RCC 7860 (cell line): ENCODE measurements at places on chromosomes 13 and 19.

DNA sequence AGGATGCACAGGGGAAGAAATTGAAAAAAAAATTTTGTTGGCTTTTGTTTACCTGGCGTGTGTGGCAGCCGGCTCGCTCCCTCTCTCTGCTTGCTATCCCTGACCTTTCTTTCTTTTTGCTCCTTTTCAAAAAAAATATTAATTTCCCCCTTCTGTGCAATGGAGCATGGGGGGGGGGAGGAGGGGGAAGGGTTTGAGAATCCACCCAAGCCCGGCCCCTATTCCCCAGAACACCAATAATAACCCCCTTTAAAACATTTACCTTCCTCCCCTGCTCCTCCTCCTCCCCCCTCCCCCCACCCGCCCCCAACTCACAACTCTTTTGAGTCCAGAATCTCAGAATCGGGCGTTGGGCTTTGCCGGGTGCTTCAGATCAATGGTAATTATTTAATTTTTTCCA lies 28.4 kb downstream of the NFIX start:
- DNase-seq, result no peak

DNA sequence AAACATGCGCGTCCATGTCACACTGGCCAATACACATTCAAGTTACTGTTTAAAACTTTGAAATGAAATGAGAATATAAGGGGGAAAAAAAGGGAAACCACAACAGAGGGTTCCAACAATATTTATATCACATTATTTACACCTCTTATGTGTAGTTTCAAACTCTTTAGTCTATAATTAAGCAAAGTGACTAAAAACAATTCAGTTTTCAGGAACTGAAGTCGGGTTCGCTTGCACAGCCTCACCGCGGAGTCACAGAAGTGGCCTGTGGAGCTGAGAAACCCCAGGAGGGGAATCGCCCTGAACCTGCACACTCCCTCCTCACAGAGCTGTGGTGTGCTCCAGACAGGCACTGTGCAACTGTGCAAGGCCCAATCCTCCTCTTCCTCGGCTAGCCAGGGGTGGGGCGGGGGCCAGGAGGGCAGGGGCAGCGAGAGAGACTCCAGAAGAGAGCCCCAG lies 75.9 kb downstream of the STK24 start:
- no peak for DNase-seq

GRCh38 chr19:15300533-15301197 lies 31.7 kb downstream of the BRD4 start:
- DNase-seq, result no peak

GRCh38 chr13:113897966-113898365 lies 34.1 kb upstream of the GAS6 start:
- no peak for DNase-seq

- no peak for DNase-seq
Observed at GRCh38 chr19:16591803-16592556, 19.8 kb upstream of the SLC35E1 start.

DNA sequence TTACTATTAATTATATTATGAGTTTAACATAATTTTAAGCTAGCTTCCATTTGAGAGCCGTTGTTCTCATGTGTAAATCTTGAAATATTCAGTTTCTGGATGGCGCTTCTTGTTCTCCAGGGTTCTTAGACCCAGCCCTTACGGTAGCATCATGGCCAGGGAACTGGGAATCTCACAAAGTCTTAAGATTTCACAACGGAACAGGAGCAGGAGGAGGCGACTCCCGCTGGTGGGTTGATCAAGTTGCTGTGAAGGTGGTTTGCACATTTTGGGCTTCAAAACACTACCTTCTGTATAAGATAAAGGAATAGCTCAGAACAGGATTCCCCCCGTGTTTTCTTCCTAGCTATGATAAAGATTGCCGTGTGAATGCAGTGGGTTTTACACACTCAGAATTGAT lies 2.8 kb downstream of the NAXD start:
- no peak for DNase-seq

GRCh38 chr13:94261163-94261562 lies 218.3 kb downstream of the DCT start:
- no peak for DNase-seq

- peak; percentile 63 for DNase-seq
Observed at GRCh38 chr13:29758531-29759114, 91.8 kb downstream of the UBL3 start.

GRCh38 chr19:18586306-18586705 lies 2.3 kb upstream of the REX1BD start:
- DNase-seq, result no peak

DNA sequence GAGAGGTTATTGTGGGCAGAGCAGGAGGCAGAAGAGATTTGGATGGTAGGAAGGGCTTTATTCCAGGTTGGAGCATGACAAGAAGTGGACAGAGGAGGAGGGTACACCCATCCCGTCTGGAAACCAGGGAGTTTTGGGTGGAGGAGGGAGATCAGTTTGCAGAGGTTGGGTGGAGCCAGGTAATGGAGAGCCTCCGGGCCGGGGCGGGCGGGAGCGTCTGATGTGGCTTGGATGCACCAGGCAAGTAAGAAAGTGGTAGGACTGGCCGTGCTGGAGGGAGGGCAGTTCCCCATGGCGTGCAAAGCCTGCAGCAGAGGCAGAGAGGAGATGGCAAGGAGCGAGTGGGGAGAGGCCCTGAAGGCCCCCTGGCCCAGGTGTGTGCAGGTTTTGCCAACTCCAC lies 10.9 kb downstream of the IGFLR1 start:
- no peak for DNase-seq

- DNase-seq, result no peak
Observed at GRCh38 chr19:47765523-47766358, 12.8 kb upstream of the SELENOW start.

- DNase-seq, result no peak
Observed at GRCh38 chr13:79481685-79482052, 714 bp downstream of the NDFIP2 start.

- no peak for DNase-seq
Observed at GRCh38 chr13:43054803-43055802, 31.7 kb downstream of the DNAJC15 start.

GRCh38 chr19:23260956-23261355 lies 10.8 kb upstream of the ZNF724 start:
- no peak for DNase-seq

DNA sequence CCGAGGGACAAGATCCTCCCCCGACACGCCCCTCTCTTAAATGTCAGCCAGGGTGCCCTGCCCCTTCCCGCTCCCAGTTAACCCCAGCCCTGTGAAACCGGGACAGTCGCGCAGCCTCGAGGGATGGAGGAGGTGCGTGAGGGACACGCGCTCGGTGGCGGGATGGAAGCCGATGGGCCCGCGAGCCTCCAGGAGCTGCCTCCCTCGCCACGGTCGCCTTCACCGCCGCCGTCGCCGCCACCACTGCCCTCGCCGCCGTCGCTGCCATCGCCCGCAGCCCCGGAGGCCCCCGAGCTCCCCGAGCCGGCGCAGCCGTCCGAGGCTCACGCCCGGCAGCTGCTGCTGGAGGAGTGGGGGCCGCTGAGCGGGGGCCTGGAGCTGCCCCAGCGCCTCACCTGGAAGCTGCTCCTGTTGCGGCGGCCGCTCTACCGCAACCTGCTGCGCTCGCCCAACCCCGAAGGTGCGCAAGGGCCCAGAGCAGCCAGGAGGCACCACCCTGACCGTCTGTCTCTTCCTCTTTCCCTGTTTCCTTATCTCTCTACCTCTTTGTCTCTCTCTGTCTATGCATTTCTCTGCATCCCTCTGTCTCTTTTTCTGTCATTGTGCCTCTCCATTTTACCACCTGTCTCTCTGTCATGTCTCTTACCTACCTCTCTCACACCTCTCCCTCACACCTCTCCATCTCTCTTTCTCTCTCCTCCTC lies at the start of gene NCCRP1:
NCCRP1 (plus strand) TSS at position 105 of the 703 bp plus-strand sequence; CDS start at position 124, 19 bp downstream.
- DNase-seq, result no peak

- no peak for DNase-seq
Observed at GRCh38 chr19:29326849-29327840, 114.2 kb upstream of the UQCRFS1 start.

DNA sequence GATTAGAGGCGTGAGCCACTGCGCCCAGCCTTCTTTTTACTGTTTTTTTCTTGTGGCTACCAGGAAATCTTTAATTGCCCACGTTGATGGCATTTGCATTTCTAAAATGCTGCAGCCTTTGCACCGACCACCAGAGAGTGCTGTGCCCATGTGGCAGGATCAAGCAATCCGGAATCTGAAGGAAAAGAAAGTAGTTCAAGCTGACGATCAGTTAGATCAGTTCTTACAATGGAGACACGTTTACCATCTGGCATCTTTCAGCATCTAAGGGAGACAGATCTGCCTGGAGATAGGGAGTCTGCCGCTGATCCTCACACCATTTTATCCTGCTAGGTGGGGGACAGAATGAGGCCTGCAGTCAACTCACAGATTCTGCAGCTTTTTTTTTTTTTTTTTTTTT lies 19.9 kb downstream of the TINCR start:
- no peak for DNase-seq

GRCh38 chr13:20136781-20137703 lies 23.8 kb downstream of the GJA3 start:
- no peak for DNase-seq

DNA sequence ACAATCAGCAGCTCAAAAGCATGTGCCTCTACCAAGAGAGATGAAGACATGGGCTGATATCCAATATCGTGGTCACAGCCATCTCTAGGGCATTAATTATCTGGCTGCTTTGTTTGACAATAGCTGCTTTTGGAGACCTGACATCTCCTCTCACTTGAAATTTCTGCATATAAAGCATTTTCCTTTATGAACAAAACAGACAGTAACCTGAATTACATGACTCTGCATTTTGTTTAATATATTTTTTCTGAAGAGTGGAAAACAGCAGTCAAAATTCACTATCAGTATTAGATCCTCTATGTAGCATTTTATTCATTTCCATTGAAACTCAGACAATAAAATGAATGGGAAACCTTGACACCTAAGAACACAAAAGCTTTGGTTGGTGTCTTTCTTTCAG lies 42.4 kb upstream of the ESD start:
- DNase-seq, result no peak

DNA sequence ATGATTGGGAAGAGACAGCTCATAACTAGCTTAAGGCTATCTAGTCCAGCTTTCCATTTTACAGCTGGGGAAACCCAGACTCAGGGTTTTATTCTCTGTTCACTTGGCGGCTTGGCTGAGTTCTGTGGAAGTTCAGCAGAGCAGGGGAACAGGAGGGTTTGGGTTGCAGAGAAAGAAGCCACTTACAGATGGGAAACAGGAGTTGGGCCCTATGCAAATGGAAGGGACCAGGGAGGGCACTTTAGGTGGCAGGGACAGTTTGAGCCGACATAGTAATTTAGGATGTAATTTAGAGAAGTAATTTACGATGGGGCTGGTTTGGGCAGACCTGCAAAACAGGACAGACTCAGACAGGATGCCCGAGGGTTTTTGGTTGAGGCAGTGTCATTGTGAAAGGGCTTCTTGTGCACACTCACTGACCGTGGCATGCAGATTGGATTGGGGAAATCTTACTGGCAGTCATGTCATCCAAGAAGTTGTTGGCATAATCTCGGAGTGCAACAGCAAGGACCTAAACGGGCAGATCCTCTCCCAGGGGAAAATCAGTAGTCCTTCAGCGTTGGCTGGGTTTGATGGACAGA lies 47.3 kb upstream of the GPR183 start:
- no peak for DNase-seq

- no peak for DNase-seq
Observed at GRCh38 chr19:4748589-4748988, 24.9 kb upstream of the DPP9 start.

GRCh38 chr13:29961036-29961670 lies 110.7 kb upstream of the UBL3 start:
- DNase-seq, result no peak

- no peak for DNase-seq
Observed at GRCh38 chr19:13420780-13421179, 85.5 kb downstream of the CACNA1A start.

GRCh38 chr13:63696055-63696454 lies 2280.4 kb upstream of the PCDH20 start:
- no peak for DNase-seq

DNA sequence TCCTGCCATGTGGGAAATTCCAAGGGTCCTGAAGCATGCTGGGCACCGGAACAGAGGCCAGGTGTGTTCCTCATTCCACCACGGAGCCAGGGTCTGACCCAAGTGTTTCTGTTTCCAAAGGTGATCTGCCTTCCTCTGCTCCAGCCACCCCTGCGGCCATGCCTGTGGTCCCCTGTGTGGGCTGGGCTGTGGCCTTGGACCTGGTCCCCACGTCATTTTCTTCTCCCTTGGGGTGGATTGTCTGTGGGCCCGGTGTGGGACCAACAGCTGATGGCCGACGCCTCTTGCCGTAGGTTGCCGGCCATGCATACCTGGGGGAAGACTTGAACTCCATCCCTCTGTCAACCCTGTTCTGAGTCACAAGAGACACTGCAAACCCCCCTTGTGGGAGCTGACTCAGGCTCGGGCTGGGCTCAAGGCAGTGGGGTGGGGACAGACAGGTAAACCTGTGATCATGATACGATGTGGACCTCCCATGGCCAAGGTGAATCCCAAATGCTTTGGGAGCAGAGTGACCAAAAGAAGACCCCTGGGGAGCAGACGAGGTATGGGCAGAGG lies 35.0 kb downstream of the ATP11A start:
- DNase-seq, result no peak

DNA sequence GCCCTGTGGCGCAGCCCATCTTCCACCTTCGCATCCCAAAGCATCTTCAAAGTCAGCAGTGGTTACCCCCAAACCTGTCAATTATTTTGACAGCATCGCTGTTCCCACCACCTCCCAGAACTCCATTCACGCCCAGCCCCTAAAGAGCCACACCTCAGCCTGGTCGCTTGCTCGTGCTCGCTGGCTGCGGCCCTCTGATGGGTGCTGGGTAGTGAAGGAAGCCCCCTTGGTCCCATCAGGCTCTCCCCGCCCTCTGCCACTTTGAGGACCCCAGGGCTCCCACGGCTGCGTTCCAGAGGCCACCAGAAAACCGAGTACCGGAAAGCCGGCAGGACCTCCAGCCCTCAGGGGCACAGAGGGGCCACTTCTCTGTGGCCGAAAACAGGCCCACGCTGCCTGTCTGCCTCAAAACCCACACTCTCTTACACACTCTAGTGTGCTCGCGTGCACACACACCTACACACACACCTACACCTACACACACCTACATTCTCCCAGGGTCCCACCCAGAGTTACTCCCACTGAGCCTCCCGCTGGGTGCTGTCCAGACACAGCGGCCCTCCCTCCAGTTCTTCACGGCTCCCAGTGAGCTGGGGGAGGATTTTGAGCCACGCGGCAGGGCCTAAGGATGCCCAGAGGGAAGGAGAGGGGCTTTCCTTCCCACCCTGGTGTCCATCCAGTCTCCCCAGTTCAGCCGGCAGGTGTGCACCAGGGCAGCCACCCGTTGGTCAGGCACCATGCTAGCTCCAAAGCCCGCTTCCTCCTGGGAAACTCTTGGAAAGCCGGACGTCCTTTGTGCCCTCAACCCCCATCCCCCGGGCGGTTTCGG lies 1.9 kb downstream of the VSTM2B start:
- DNase-seq, result no peak
